Astrocyte of the hippocampus (primary cell): ENCODE measurements at places on chromosomes 5 and 9.

DNA sequence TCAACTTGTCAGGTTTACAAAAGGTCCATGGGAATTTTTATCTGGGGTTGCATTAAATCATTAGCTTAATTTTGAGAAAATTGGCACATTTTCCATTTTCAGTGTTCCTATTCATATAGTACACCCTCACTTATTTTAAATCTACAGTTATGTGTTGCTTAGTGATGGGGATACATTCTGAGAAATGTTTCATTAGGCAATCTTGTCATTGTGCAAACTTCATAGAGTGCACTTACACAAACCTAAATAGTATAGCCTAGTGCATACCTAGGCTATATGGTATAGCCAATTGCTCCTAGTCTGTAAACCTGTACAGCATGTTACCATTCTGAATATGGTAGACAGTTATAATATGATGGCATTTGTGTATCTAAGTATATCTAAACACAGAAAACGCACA is 19.8 kb upstream of the FAM151B start:
- no peak for DNase-seq

DNA sequence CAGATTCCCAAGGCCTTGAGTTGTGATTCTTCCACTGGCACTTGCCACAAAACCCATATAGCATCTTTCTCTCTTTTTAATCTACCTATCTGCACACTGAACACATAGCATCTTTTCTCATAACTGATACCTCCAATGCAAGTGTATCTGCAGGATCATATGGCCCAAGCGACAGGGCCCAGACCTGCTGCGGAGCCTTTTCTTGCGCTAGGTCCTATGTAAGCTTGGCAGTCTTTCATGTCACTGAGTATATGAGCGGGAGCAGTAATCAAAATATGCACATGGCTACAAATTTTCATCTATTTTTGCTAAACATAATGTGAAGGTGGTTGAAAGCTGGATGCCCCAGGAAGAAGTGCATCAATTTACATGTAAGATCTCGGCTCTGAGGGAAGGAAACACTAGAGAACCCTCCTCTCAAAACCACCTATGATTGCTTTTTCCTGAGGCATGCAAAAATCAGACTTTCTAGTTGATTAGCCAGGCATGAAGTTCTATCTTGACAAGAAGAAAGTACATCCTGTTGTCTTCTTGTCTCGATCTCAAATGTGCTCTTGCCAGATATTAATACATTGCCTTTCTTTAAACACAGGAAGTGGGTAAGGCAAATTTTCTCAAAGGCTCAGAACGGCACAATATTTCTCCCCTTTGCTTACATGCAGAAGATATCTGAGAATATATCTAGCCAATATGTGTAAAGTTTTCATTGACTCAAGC is 26.9 kb upstream of the CEMIP2 start:
- no peak for DNase-seq

DNA sequence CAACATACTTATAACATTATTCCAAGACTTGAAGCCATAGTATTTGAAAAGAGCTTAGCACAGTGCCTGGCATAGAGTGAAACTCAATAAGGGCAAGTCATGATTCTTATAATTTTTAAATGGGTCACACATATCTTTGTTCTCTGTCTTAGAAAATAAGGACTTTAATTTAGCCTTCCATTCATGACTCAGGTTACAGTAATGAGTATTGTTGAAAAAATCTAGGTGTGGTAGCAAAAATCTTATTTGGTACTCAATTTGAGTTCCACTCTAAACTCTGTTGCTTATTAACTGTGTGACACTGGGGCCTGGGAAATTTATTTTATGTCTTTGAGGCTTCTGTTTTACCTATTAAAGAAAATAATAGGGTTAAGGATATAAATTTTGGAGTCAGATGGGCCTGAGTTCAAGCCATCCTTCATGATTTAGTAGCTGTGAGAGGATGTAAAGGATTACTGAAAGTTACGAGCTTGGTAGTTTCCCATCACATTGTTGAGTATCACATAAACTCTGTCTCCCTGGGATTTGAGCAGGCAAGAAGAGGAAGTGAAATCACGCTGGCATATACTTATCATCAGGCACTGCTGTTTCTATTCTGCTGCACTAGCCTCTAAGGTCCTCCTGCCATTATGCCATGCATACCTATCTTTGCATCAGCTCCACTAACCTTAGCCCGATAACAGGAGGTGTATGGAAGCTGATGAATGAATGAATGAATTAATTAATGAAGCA is 1.5 kb downstream of the SPINK9 start:
- DNase-seq = no peak

DNA sequence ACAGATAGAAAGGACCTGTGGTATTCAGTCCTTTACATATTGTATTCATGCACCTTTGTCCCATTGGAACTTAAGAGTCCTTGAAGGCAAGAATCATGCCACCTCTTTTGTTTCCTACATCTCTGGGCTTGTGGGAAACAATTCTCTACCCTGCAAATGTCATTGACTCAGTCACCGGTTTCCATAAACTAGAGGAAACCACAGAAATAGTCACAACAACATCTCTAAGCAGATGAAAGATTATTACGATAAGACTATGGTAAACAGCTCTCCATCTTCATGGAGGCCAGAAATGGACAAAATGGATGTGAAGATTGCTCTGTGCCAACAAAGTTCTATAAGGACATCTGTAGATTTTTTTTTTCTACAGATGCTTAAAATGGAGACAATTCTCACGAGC is 165.5 kb downstream of the PIK3R1 start:
- DNase-seq = no peak

DNA sequence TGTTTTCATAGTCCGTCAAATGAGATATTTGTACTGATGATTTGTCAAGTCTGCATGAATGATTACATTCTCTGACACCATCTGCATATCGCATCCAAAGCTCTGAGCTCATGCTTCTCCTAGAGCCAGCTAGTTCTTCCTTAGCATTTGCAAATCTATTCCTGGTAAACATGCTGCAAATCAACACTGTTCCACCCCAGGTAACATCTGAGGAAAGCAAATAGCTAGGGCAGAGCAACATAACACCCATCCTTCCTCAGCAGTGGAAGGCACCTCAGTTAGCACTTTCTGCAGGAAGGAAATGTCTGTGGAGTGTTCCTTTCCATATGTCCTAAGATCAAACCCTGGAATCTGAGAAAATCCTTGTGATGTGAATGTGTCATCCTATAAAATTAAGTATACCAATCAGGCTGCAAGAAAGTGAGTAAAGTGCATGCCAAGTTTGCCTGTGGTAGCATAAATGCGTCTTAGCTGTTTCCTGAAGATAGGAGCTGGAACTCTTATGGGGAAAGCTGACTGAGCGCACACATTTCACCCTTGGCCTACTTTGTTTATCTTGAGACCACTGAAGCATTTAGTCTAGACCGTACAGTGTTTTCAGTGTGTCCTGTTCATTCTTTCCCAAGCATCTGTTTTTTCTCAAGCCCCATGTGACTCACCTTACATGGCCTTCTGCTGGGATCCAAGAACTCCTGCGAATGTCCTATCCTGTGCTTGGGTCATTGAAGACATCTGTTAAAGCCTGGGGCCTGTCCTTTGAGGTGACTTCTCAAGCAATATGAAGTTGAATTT is 50.9 kb upstream of the STARD4 start:
- DNase-seq = peak; percentile 50

- no peak for DNase-seq
Observed at GRCh38 chr5:84059672-84060071, 325.0 kb downstream of the EDIL3 start.

- DNase-seq = no peak
Observed at GRCh38 chr5:164370841-164371240, 865.4 kb downstream of the MAT2B start.

- DNase-seq = no peak
Observed at GRCh38 chr5:125034331-125034730, 287.9 kb upstream of the ZNF608 start.

DNA sequence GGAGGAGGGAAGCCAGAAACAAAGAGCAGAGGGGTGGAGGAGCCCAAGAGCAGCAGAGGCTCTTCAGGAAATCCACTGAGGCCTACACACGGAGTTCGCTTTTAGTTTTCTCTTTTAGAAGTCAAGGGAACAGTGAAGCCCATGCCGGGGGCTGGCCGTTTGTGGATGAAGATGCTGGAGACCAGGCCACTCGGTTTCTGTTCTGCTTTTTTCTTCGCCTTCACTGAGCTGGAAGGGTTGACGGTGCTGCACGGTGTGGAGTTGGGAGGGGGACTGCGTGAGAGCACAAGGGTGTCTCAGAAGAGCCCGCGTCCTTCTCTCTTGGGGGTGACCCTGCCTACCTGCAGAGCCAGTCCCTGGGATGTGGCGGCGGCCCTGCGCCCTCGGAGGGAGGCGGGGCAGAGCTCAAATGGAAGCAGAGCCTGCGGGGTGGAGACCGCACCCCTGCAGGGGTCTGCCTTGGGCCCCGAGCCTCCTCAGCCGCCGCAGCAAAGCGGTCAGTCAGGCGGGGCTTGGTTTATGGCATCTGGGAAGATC is 68.5 kb upstream of the CACNA1B start:
- no peak for DNase-seq

DNA sequence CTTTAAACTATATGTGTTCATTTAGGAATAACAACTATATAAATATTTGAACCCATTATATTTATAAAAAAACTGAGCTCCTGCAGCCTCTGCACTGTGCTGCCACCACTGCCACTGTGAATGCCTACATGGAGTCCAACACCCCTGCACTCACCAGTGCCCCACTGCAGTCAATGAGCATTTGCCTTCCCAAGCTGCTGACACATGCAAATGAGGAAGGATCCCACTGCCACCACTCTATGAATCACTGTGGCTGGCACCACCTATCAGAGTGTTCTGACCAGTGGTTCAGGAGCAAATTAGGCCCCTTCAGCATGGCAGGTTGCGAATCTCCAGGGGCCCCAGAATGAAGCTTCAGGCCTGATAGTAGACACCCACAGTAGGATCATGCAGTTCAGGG is 9.1 kb downstream of the IFNA5 start:
- no peak for DNase-seq

- peak; percentile 15 for DNase-seq
Observed at GRCh38 chr9:76516350-76516749, 57.4 kb downstream of the GCNT1 start.
